Activated naive CD8-positive, alpha-beta T cell treated with anti-CD3 and anti-CD28 coated beads for 36 hours (primary cell): ENCODE measurements at places on chromosomes 3 and 15. TPM values are rescaled to one million over a fixed set of nuclear protein-coding genes. Genes with fewer than 3 reads are reported as not detected.

- no peaks in the 10 kb centered on the region for H3K27me3 ChIP-seq
- H3K36me3 ChIP-seq: no peaks in the 10 kb centered on the region
- peaks cover 1% of the 10 kb centered on the region for H3K4me1 ChIP-seq
Observed at GRCh38 chr3:50441424-50442217, 61.8 kb downstream of the CACNA2D2 start.

- no peak for DNase-seq
- no peak overlapping the region for H3K27ac ChIP-seq
- H3K36me3 ChIP-seq: peaks cover 17% of the 10 kb centered on the region
- peaks cover 10% of the 10 kb centered on the region for H3K4me1 ChIP-seq
- no peaks in the 10 kb centered on the region for H3K27me3 ChIP-seq
- no peak overlapping the region for H3K4me3 ChIP-seq
Observed at GRCh38 chr15:82130248-82130647, 84.4 kb upstream of the MEX3B start.

GRCh38 chr3:49028298-49028672, 913 bp downstream of the IMPDH2 start:
- no peaks in the 10 kb centered on the region for H3K27me3 ChIP-seq
- DNase-seq: no peak
- H3K36me3 ChIP-seq: peaks cover 55% of the 10 kb centered on the region
- H3K27ac ChIP-seq: peak overlapping the region; percentile 99
- peak overlapping the region; percentile 97 for H3K4me3 ChIP-seq

DNA sequence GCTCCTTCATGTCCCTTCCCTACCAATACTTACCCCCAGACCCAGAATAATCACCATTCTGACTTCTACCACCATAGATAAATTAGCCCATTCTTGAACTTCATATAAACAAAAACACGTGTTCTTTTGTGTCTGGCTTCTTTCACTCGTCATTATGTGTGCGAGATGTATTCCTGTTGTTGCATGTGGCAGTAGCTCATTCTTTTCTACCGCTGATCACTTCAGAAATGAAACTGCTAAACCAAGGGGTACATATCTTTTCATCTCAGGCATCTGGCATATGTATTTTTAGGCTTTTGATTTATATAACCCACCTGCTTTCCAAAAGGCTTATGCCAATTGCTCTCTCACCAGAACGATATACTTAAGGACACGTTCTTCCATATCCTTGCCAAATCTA, 13.8 kb upstream of the SCG3 start:
- H3K4me1 ChIP-seq: peaks cover 4% of the 10 kb centered on the region
- no peaks in the 10 kb centered on the region for H3K36me3 ChIP-seq
- no peak overlapping the region for H3K27ac ChIP-seq
- H3K4me3 ChIP-seq: no peak overlapping the region
- DNase-seq: no peak
- H3K27me3 ChIP-seq: peaks cover 20% of the 10 kb centered on the region

DNA sequence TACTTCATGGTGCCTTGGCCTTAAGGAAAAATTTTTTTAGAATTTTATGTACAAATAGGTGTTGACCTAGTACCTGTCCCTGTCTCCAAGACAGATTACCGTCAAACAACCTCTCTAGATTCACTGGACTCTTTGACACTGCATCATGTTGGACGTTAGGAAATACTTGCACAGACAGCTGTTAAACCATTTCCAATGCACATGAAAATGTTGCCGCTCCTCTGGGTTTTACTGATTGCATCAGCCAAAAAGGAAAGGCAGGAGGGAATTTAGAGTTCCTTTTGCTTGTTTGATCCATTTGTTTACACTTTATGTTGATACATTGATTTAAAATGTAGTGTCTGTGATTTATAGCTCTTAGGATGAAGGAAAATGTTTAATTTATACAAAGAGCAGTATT, 14.5 kb downstream of the TMEM41A start:
- H3K4me3 ChIP-seq: no peak overlapping the region
- DNase-seq: no peak
- H3K4me1 ChIP-seq: peaks cover 9% of the 10 kb centered on the region
- H3K36me3 ChIP-seq: peaks cover 42% of the 10 kb centered on the region
- no peaks in the 10 kb centered on the region for H3K27me3 ChIP-seq

DNA sequence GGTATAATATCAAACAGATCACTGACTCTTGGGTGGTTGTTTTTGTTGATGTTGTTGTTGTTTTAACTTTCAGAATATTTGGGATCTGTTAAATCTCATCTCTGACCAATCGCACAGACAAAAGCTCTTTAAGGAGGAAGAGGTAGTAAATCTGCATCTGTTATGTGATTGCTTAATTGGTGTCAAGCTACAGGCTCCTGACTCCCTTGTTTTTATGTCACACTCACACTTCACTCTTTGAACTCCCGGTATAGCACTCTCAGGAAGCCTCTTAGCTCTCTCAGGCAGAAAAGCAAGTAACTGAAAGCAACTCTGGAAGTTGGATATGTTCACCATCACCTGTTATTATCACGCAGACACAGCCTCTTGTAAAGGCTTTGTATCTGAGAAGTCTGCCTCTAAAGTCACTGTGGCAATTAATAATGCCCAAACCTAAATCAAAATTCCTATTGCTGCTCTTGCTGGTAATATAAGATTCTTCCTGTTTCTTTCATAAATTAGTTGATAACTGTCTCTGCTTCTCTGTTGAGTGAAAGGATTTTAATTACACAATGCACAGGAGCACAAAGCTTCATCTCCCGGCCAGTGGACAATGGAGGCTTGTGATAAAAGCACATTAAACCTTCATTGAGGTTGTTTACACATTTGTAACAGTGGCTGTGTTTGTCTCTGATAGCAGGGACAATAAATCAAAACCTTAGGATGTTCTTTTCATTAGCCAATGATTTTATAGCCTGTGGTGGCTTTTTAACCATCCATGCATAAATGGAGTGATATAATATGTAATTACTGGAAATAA, 576.7 kb downstream of the MFSD1 start:
- no peaks in the 10 kb centered on the region for H3K36me3 ChIP-seq
- no peaks in the 10 kb centered on the region for H3K27me3 ChIP-seq
- H3K27ac ChIP-seq: no peak overlapping the region
- H3K4me3 ChIP-seq: no peak overlapping the region
- no peaks in the 10 kb centered on the region for H3K4me1 ChIP-seq
- no peak for DNase-seq

DNA sequence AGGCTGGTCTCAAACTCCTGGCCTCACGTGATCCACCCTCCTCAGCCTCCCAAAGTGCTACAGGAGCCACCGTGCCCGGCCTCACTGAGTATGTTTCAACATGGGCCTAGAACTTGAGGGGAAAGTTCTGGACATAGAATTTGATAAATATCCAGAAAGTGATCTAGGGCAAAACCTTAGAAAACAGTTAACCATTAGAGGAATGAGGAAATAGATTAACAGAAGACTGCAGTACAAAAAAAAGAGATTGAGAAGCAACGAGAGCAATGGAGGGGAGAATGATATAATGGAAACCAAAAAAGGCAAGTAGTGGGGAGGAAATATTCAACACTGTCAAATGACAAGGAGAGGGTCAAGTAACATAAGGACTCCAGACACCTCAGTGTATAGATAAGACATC, 191.5 kb downstream of the PLCH1 start:
- DNase-seq: no peak
- peaks cover 36% of the 10 kb centered on the region for H3K4me1 ChIP-seq
- peaks cover 2% of the 10 kb centered on the region for H3K36me3 ChIP-seq

GRCh38 chr15:41775651-41776050, 1.4 kb downstream of the MAPKBP1 start:
- H3K36me3 ChIP-seq: peaks cover 6% of the 10 kb centered on the region
- no peaks in the 10 kb centered on the region for H3K27me3 ChIP-seq
- peak overlapping the region; percentile 89 for H3K4me3 ChIP-seq
- H3K4me1 ChIP-seq: peaks cover 60% of the 10 kb centered on the region
- H3K27ac ChIP-seq: no peak overlapping the region

SLC35G2 gene
- total RNA-seq: 2.3 TPM

NPAP1 gene
- total RNA-seq: not detected

PCOLCE2 gene
- 1.3 TPM for total RNA-seq

NR2C2 gene
- 39.1 TPM for total RNA-seq

RETNLB gene
- not detected for total RNA-seq

THRB gene
- total RNA-seq: not detected
